ENCODE measurements at places on chromosomes 13 and 19.

DNA sequence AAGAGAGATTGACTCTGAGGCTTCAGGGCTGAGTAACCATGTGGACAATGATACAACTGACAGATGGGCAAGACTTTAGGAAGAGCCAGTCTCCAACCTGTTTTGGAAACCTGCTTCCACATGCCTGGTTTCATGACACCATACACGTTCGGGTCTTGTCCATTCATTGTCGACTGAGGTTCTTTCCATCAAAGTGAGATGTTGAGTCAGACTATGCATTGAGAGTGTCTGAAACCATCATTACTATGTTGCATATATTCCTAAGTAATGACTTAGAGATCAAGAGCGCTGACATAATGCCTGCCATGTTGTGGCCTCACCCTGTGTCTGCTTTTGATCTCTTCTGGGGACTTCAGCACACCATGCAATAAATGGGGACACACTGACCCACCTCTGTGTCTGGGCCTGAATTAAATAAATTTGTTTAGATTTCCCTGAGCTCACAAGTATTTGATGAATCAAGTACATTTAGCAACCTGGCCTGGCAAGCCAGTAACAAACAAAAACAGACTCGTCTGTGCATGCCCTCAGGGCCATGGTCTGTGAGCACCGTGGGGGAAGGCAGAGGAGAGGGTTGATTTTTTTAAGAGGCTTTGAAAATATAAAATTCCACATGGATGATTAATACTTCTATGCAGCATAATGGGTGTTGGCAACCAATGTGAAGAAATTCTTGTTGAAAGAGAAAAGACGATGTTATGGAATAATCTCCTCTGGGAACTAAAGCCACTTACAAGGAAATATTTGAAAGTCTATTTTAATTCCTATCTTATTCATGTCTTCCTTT, 49.9 kb upstream of the UBAC2 start:
- DNase-seq = no peak

DNA sequence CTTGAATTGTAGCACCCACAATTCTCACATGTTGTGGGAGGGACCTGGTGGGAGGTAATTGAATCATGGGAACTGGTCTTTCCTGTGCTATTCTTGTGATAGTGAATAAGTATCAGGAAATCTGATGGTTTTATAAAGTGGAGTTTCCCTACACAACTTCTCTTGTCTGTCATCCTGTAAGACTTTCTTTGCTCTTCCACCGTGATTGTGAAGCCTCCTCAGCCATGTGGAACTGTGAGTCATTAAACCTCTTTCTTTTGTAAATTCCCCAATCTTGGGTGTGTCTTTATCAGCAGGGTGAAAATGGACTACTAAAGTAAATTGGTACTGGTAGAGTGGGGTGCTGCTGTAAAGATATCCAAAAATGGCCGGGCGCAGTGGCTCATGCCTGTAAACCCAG, 215.6 kb downstream of the LIG4 start:
- no peak for DNase-seq

DNA sequence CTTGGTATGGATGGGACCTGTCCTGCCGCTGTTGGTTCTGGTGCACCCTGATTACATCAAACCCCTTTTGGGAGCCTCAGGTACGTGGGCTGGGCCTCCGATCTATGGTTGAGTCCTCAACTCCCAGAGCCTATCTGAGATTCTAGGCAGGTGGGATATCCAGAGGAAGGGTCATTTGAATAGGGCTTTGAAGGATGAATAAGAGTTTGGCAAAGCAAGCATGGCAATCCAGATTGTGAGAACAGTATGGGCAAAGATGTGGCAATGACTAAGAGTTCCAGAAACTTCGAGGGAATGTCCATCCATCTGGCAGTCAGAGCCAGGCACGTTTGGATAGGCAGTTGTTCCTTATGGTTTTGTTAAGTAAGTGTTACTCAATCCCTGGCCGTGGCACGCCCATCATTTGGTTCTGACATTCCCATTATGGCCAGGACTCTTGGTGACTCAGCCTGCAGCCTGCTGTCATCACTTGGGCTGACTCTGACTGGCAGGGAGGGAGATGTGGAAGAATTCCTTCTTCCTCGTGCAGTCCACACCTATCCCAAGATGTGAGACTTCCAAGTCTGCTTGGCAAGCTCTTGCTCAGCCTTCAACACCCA, 21.5 kb downstream of the CYP4F22 start:
- DNase-seq = no peak

- no peak for DNase-seq
Observed at GRCh38 chr19:42030645-42031440, 36.8 kb upstream of the ATP1A3 start.

DNA sequence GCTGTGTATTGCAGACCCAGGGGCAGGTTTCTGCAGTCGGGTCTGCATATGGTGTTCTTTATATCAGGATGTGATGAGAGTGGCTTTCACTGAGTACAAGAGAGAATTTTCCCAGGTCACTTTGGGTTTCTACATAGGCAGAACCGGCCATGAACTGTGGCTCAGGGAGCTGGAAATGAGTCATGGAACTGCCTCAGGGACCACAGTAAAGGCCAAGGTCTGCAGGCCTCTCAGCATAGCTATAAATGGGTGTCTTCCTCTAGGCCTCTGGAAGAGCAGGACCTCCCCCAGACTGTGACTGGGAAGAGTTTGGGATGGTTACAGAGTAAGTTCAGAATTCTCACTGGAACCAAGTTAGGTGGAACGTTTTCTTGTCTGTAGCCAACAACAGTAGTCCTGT, 51.8 kb upstream of the ZNF681 start:
- no peak for DNase-seq

GRCh38 chr13:46278474-46278873, 66.7 kb downstream of the LRRC63 start:
- no peak for DNase-seq

DNA sequence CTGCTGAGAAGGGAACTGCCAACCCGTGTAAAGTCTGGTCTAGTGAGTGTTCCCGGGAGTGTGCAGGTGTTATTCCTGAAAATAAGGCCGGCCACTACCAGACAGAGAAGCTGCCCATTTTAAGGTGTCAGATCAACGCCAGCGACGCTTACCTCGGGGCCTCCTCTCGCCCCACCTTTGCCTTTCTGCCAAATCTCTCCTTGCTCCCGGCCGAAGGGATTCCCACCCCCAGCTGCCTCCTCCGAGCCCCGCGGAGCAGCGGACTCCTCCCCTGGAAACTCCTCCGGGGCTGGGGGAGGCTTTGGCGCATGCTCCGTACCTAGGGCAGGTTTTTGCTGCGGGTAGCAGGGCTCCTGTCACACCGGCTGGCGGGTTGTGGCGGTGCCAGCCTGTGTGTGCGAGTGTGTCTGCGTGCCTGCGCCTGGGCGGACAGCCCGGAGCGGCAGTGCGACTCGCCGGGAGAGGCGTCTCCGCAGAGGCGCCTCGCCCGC, at the start of gene HS6ST3:
Gene HS6ST3, plus strand, starts transcription at position 359 of the 491 bp plus-strand sequence.
- DNase-seq = no peak
